ENCODE measurements at places on chromosomes 5 and 9. TPM values are rescaled to one million over a fixed set of nuclear protein-coding genes. Genes with fewer than 3 reads are reported as not detected.

MYMK gene
- not detected for polyA plus RNA-seq

CERCAM gene
- polyA plus RNA-seq, result 13.8 TPM

CA9 gene
- 7.4 TPM for polyA plus RNA-seq

GRAMD2B gene
- 5.4 TPM for polyA plus RNA-seq

C5orf46 gene
- not detected for polyA plus RNA-seq

IFNA21 gene
- polyA plus RNA-seq, result not detected

CDKN2B gene
- polyA plus RNA-seq, result 55.0 TPM

CACFD1 gene
- polyA plus RNA-seq, result 4.0 TPM

SLC36A2 gene
- 0.15 TPM for polyA plus RNA-seq

RBM27 gene
- polyA plus RNA-seq, result 6.9 TPM

DMRT2 gene
- 2.7 TPM for polyA plus RNA-seq

CBY3 gene
- not detected for polyA plus RNA-seq

SHC3 gene
- 0.13 TPM for polyA plus RNA-seq

OMD gene
- 0.66 TPM for polyA plus RNA-seq

OBP2B gene
- not detected for polyA plus RNA-seq

HMCN2 gene
- polyA plus RNA-seq, result 2.6 TPM

TRMO gene
- polyA plus RNA-seq, result 11.5 TPM

CDKN2B-AS1 gene
- polyA plus RNA-seq, result not detected

WDR70 gene
- 12.0 TPM for polyA plus RNA-seq

SELENOP gene
- 442 TPM for polyA plus RNA-seq

CAMK2A gene
- not detected for polyA plus RNA-seq

MEIKIN gene
- not detected for polyA plus RNA-seq

ZNF354C gene
- polyA plus RNA-seq, result 1.3 TPM

BAAT gene
- polyA plus RNA-seq, result 0.32 TPM

TAS2R1 gene
- not detected for polyA plus RNA-seq

C9orf152 gene
- polyA plus RNA-seq, result 1.2 TPM

LECT2 gene
- not detected for polyA plus RNA-seq

TLX3 gene
- polyA plus RNA-seq, result not detected

SLC6A19 gene
- 0.07 TPM for polyA plus RNA-seq

CDKN2A gene
- polyA plus RNA-seq, result 0.98 TPM

AIF1L gene
- 46.2 TPM for polyA plus RNA-seq

EQTN gene
- polyA plus RNA-seq, result not detected

SLIT3 gene
- 16.4 TPM for polyA plus RNA-seq

SEPTIN8 gene
- polyA plus RNA-seq, result 34.1 TPM

PTGES gene
- 25.8 TPM for polyA plus RNA-seq

SRD5A1 gene
- 1.8 TPM for polyA plus RNA-seq

TRIM36 gene
- 0.45 TPM for polyA plus RNA-seq

SPATA9 gene
- 0.59 TPM for polyA plus RNA-seq

GAPT gene
- 1.1 TPM for polyA plus RNA-seq

RIC1 gene
- 7.7 TPM for polyA plus RNA-seq

CCNI2 gene
- 0.22 TPM for polyA plus RNA-seq

BBLN gene
- polyA plus RNA-seq, result 74.5 TPM

ADAMTS2 gene
- 14.6 TPM for polyA plus RNA-seq

INPP5E gene
- 10.9 TPM for polyA plus RNA-seq

ZDHHC11B gene
- 4.4 TPM for polyA plus RNA-seq

TMEM171 gene
- 2.5 TPM for polyA plus RNA-seq

BARHL1 gene
- polyA plus RNA-seq, result not detected

TAF11L5 gene
- polyA plus RNA-seq, result not detected

COL5A1 gene
- 53.3 TPM for polyA plus RNA-seq

Data from adipose tissue (tissue), 3 donors.